Left ventricle myocardium inferior (tissue), 1 donor: ENCODE measurements at places on chromosomes 2 and 18.

DNA sequence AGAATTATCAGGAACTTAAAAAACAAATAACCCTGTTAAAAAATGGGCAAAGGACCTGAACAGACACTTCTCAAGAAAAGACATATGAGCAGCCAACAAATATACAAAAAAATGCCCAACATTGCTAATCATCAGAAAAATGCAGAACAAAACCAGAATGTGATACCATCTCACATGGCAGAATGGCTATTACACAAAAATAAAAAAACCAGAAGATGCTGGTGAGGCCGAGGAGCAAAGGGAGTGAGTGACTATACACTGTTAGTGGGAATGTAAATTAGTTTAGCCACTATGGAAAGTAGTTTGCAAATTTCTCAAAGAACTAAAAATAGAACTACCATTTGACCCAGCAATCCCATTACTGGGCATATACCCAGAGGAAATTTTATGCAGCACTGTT, 95.8 kb upstream of the DSEL start:
- H3K4me3 ChIP-seq = no peak overlapping the region
- H3K27ac ChIP-seq = no peak overlapping the region
- no peaks in the 10 kb centered on the region for H3K4me1 ChIP-seq
- H3K27me3 ChIP-seq = no peaks in the 10 kb centered on the region
- no peak for DNase-seq
- no peaks in the 10 kb centered on the region for H3K36me3 ChIP-seq

- H3K36me3 ChIP-seq = no peaks in the 10 kb centered on the region
- no peak overlapping the region for H3K4me3 ChIP-seq
- H3K4me1 ChIP-seq = peaks cover 10% of the 10 kb centered on the region
- DNase-seq = no peak
- H3K27me3 ChIP-seq = no peaks in the 10 kb centered on the region
Measured at GRCh38 chr2:133733901-133734255, 165.6 kb upstream of the NCKAP5 start.

DNA sequence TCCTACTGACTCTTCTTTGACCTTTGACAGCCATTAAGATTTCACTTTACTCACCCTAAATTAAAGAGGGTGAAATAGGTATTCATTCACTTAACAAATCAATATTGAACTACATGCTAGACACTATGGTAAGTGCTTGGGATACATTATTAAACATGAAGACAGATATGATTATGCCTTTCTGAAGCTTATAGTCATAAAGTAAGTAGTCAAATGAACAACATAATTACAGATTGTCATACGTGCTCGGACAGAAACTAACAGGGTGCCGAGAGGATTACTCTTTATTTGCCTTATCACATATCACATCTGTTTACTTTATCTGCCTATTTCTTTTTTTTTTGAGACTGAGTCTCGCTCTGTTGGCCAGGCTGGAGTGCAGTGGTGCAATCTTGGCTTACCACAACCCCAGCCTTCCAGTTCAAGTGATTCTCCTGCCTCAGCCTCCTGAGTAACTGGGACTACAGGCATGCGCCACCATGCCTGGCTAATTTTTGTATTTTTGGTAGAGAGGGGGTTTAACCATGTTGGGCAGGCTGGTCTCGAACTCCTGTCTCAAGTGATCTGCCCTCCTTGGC, 9.8 kb downstream of the ACVR2A start:
- no peak overlapping the region for H3K27ac ChIP-seq
- H3K4me3 ChIP-seq = no peak overlapping the region
- no peaks in the 10 kb centered on the region for H3K36me3 ChIP-seq
- no peak for DNase-seq
- H3K27me3 ChIP-seq = no peaks in the 10 kb centered on the region

- H3K27ac ChIP-seq = no peak overlapping the region
- H3K27me3 ChIP-seq = peaks cover 98% of the 10 kb centered on the region
- peaks cover 8% of the 10 kb centered on the region for H3K4me1 ChIP-seq
- no peak for DNase-seq
Measured at GRCh38 chr2:218853766-218854165, 5.8 kb upstream of the WNT6 start.

- H3K36me3 ChIP-seq = no peaks in the 10 kb centered on the region
- H3K27ac ChIP-seq = no peak overlapping the region
- no peak overlapping the region for H3K4me3 ChIP-seq
- DNase-seq = no peak
Measured at GRCh38 chr2:128595763-128596395, 277.2 kb upstream of the HS6ST1 start.
